ENCODE measurements at places on chromosomes 4 and X.

DNA sequence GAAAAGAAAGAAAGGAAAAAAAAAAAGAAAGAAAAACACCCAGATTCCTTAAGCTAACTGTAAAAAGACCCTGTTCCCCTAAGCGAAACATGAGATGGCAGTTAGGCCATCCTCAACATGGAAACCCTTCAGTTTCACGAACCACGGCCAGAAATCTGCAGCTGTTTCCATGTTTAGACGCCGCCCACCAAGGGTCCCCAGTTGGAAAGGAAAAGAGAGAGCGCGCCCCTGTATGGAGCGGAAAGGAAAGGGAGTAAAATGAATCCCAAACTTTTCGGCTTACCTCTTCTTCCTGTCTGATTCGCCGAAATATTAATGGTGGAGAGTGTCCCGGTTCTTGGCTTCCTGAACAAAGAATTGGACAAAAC is 38.3 kb downstream of the MGARP start:
- no peak for DNase-seq

- no peak for DNase-seq
Observed at GRCh38 chr4:173001571-173001970, 167.0 kb upstream of the GALNT7 start.

DNA sequence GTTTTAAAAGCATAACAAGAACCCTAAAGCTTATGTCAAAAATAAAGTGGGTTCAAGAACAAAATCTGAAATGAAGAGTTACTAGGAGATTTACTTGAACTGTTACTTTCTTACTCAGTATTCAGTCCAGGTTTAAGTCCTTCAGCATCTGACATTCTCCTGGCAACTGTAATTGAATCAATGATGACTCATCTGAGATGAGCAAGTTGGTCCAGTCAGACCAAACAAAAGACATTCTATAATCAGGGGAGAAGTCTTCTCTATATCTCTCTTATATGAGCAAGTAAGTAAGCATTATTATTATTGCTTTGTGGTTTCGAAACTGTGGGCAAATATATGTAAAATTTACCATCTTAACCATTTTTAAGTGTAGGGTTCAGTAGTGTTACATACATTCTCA is 34.6 kb downstream of the MAP9 start:
- DNase-seq, result no peak

DNA sequence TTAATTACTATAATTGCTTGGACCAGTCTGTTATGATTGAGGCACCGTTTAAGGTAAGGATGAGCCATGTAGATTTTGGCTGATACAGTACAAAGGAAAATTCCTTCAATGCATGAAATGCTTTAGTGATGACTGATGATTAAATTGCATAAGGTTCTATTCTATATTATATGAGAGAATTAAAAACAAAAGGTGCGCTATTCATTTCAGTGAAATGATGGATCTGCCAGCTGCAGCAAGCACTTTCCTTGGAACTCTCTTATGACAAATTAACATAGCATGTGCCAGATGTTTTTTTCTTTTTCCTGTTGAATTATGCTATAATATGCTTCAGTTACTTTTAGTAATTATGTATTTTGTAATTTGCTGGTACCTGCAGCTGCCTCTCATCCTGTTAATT is 98.5 kb downstream of the JADE1 start:
- DNase-seq, result no peak

DNA sequence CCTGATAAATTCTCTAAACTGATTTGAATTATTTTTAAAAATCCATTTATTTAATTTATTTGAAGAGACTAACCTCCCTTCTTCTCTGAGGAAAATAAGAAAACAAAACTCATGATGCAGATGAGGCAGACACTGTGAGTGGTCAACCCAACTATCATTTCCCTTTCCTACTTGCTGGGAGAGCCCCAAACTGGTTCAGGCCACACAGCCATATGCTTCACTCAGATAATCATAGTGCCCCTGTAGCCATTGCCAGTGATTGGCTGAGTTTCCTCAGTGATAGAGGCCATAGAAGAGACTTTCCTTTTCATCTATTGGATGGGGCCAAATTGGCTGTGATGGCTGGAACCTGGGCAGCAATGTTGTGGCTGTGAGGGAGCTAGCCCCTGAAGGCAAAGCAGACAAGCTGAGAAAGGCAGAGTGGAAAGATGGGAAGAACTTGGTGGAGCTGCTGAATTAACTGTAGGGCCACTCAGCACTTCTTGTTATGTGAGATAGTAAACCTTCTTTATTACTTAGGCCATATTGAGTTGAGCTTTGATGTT is 49.8 kb downstream of the RAB33B start:
- DNase-seq, result no peak

DNA sequence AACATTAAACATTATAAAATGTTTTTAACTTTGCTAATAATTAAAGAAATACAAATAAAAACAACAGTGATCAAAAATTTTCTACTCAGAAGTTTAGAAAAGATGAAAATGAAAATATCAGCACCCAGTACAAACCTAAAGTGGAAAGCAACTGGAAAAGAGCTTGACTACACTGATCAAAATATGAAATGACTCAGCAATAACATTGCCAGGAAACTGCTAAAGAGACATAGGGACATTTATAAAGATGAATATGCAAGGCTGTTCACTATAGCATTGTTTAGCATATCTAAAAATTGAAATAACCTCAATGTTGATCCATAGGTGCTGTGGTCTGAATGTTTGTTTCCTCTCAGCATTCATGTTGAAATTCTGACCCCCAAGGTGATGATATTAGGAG is 88.5 kb upstream of the NOCT start:
- DNase-seq, result no peak

DNA sequence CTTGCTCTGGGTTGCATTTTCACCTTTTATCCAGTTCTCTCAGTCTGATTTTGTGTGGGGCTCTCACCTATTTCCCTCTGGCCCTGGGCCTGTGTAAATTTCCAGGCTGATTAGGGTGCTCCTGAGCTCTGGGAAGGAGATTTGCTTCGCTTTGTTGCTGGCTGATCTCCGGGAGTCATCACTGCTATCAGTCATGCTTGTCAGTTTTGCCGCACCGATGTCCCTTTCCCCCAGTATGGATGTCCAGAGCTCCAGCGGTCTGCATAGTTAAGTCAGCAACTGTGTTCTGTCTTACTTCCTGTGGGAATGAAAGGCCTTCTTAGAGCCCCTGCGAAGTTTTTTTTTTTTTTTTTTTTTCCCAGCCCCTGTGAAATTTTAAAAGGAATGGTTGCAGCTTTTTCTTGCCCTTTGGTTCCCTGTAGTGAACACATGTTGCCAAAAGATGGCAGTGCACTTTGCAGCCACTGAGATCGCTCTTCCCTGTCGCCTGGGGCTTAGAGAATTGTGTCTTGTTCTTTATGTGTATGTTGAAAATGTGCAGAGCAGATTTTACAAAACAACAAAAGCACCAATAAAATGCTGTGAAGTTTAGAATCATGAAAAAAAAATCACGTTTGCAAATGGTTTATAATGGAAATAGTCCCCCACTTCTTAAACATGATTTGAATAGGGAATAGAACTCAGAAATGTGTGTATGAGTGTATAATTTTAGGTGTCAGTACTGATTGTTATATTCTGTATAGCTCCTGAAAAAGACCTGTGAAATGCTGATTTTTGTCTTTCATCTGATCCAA is 109.1 kb upstream of the SLC4A4 start:
- no peak for DNase-seq

DNA sequence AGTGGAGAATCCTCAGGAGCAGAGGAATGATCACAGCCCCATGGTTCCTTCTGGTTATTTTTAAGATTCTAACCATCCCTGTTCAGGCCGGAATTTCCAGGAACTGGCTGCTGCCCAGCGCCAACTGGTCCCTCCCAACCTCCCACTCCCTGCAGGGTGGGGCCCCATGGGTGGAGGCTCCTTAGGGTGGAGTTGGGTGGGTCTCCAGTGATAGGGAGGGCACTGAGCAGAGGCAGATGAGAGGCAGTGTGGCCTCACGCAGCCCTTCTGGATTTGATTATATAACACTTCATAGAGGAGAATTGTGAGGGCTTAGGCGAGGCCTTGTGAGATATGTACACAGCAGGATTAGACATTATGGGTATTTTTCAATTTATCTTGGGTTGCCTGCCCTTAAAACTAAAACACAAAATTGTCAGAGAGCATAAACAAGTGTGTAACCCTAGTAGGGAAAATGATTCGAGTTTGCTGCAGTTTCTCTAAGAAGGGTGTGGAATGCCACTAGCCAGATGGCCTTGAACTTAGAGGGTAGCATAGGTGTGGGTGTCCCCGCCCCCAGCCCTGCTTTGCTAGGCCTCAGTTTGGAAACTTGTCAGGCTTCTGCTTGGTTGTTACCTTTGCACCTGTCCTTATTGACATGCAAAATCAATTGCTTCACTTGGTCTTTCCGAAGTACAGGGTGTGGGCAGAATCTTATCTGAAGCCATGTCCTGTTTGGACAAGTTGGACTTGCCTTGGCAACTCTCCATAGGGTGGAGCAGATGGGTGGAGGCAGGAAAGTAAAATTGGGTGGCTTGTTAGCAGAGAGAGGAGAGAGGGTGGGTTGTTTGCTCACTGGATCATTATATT is 9.4 kb downstream of the KLF3 start:
- DNase-seq, result no peak

DNA sequence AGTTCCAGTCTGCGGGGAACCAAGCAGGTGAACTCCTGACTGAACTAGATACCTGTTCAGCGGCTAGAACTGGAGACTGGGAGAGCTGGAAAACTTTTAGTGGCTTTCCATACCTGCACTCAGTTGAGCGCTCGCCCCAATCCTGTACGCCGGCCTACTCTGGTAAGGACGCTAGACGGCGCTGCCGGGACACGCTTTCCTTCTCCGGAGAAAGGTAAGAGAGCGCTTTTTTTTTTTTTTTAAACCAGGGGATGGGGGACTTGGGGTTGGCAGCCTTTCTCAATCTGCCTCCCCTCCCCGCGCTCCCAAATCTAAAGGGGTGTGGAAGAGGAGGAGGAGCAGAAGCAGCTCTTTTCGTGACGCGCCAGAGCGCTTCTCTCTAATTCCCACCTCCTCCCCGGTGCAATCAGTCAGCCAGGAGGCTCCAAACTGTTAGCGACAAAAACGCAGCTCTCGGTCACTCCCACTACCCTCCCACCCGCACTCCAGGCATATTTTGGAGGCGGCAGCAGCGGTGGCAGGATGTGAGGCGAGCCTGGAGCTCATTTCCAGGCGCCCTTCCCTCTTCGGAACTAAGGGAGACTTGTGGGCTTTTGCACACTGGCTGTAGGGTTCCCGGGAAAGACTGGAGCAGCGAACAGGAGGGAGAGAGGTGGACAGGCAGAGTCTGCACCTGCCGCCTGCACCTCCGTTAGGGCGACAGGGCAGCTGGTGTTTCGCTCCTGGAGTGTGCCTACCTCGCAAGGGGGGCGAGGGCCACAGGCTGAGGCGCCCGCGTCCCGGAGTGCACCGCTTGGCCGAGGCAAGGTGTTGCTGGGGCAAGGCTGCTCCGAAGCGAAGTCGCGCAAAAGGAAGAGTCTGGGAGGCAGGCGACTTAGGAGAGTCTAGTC is at the start of gene IL1RAPL2:
Gene IL1RAPL2, plus strand, starts transcription at position 409 of the 890 bp plus-strand sequence.
- DNase-seq, result no peak

GRCh38 chr4:146271466-146271865 is 57.1 kb downstream of the REELD1 start:
- no peak for DNase-seq

- DNase-seq, result no peak
Observed at GRCh38 chr4:137124278-137124932, 407.9 kb downstream of the PCDH18 start.

GRCh38 chrX:9923357-9923756 is 43.8 kb upstream of the CLDN34 start:
- DNase-seq, result no peak

DNA sequence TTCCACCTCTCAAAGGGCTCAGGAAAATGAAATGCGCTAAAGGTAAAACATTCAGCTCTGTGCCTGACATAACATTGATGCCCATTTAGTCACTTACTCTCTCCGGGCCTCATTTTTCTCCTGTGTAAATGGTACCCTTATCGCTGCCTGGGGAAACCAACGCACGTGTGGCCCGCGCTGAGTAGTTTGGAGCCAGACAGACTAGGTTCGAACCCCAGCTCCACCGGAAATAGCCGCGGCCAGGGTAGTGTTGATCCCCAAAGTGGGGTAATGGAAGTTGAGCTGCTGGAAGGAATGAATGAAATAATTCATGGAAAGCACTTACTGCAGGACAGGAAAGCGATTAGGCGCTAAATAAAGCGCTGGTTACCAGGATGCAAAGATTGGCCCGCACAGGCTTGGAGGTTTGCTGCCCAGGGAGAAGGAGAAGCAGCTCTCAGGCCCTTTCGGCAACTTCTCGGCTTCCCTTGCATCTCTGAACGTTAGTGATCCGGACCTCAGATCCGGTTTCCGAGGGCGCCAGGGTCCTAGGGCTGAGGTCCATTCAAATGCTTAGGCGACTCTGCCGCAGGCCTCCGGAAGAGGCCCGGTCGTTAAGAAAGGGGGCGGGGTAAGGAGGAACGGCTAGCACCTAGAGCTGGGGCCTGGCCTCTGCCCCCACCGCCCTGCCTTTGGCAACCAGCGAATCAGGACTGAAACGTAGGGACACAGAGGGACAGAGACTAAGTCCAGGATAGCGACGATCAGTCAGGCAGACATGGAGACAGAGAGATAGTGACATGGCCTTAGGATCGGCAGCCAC is 13.3 kb downstream of the NKX3-2 start:
- no peak for DNase-seq

GRCh38 chrX:18946157-18946556 is 37.8 kb downstream of the PHKA2 start:
- DNase-seq, result no peak

DNA sequence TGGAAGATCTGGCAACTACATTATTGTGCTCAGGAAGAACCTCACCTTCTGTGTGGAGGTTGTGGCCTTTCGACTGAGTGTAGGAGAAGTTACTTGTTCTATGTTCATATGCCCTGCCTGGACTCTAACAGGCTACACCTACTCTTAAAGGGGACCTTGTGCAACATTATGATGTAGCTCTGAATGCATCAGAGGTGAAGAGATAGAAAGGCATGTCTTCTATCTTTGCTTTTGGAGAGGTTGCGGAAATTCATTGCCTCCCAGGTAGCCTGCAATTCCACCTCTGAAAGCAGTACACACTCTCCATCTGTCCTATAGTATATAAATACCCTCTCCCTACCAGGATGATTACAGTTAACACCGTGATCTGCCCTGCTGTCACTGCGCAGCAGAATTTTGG is 7.1 kb upstream of the SLAIN2 start:
- no peak for DNase-seq

GRCh38 chr4:82508806-82509428 is 52.9 kb downstream of the TMEM150C start:
- DNase-seq, result no peak
